Endothelial cell of umbilical vein (primary cell): ENCODE measurements at places on chromosomes 7 and 10. TPM values are rescaled to one million over a fixed set of nuclear protein-coding genes. Genes with fewer than 3 reads are reported as not detected.

GRCh38 chr7:3008386-3008785 lies 35.3 kb downstream of the CARD11 start:
- DNase-seq: no peak

DNA sequence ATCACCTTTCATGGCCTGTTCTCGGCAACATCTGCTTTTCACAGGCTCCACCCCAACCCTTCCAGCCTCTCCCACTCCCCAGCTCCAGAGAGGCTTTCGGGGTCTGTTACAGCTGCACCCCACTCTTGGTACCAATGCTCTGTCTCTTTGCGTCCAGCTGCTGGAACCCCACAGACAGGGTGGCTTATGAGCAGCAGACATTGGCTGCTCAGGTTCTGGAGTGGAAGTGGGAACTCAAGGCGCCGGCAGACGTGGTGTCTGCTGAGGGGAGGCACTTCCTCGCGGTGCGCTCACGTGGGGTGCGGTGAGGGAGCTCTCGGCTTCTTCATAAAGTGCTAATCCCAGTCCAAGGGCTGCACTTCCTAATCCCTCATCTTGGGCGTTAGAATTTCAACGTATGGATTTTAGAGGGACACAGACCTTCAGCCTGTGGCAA lies 185.7 kb downstream of the ELFN1 start:
- DNase-seq: no peak

- no peak for DNase-seq
Measured at GRCh38 chr7:9192969-9193368, 759.6 kb downstream of the NXPH1 start.

SLC18A2 gene
- polyA plus RNA-seq: not detected in 2 replicates

DNA sequence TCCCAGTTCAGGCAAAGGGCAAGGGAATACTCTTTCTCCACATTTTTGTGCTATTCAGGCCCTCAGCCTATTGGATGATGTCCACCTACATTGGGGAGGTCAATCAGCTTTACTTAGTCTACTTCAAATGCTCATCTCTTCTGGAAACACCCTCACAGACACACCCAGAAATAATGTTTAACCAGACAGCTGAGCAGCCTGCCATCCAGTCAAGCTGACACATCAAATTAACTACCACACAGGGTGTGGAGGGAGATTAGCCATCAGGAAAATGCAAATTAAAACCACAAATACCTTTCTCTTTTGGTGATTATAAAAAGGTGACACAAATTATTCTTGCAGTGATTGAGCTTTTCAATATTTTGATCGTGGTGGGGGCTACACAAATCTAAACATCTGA lies 74.7 kb upstream of the FZD8 start:
- DNase-seq: no peak

DNA sequence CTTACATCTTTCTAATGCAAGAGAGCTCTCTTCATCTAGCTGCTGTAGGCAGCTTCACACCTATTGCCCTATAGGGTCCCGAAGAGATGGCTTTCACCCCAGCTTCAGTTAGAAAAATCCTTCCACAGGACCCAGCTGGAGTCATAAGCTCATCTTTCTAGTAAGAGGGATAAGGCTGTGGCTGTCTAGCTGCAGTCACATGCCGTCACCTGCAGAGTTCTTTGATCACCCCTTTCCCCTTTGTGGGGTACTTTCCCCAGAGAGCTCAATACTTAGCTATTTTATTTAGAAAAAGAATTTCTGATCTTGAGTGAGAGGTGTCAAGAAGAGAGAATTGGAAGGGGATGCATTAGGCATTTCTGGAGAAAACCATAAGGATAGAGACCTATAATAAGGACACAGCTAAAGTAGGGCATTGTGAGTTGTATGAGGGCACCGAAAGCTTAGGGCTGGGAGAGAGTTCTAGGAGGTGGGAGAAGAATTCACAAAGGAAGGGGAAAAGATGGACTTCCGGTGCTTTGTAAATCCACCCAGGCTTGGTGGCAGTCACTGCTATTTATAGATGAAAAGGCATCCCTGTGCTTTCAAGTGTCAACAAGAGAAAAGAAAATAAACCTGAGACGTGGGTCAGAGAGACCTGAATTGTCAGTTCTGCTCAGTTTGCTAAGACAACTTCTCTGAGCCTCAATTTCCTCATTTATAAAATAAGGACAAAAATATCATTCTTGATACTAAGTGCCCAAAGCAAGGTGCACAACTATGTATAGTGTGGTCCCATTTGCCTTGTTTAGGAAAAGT lies 11.1 kb upstream of the ST8SIA6 start:
- no peak for DNase-seq

EIF5AL1 gene
- polyA plus RNA-seq: 0.73 and 1.0 TPM in 2 replicates

- no peak for DNase-seq
Measured at GRCh38 chr7:132705146-132705545, 128.9 kb upstream of the PLXNA4 start.

GRCh38 chr10:29668628-29669027 lies 33.9 kb upstream of the SVIL start:
- DNase-seq: peak; percentile 55

DNA sequence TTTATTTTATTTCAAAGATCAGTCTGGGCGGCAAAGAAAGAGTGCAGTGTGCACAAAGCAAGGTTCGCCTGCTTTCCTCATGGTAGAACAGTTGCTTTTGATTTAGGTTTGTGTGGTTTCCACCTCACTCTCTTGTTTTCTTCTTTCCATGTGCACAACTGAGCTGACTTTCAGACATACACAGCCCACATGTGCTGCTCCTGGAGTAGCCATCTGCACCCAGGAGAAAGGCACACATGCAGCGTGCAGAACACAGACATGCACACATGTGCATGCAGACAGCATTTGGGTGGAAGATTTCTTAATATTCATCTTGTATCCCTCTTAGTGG lies 302.1 kb downstream of the FZD1 start:
- DNase-seq: no peak

- DNase-seq: no peak
Measured at GRCh38 chr10:72953687-72954086, 919 bp downstream of the PLA2G12B start.

NEURL1 gene
- polyA plus RNA-seq: 0.06 TPM in 2 replicates

HOXA11 gene
- polyA plus RNA-seq: 10.4 and 10.8 TPM in 2 replicates

C10orf53 gene
- polyA plus RNA-seq: not detected in 2 replicates

GRCh38 chr10:4120096-4120853 lies 335.3 kb upstream of the KLF6 start:
- no peak for DNase-seq

MYH16 gene
- 0.01 and 0.03 TPM in 2 replicates for polyA plus RNA-seq

SEPHS1 gene
- 31.6 and 40.6 TPM in 2 replicates for polyA plus RNA-seq

ARL4A gene
- 28.0 and 43.2 TPM in 2 replicates for polyA plus RNA-seq

GRCh38 chr10:102493771-102494170 lies 8.7 kb downstream of the ACTR1A start:
- no peak for DNase-seq

MACC1 gene
- not detected in 2 replicates for polyA plus RNA-seq
